RCC 7860 (cell line): ENCODE measurements at places on chromosomes 4 and X.

- DNase-seq, result no peak
These were observed 97.2 kb downstream of the MAB21L2 start for GRCh38 chr4:150679018-150679764.

DNA sequence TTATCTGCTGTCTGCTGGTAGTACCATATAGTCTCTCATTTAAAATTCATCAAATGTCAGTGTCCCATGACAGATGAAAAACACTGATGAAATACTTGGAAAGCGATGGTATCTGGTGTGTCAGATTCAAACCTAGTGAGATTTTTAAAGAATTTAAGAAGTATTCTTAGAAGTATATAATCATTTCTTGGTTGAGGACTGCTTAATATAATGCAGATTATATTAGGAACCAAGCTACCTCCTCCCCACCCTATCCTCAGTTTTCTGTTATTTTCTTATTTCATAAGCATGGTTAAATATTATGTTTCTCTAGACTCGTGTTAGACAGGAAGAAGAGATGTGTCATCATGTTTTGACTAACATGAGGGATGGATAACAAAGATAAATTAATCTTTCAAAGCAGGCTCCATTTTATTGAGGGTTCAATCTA lies 118.5 kb downstream of the GLUD2 start:
- DNase-seq, result no peak

DNA sequence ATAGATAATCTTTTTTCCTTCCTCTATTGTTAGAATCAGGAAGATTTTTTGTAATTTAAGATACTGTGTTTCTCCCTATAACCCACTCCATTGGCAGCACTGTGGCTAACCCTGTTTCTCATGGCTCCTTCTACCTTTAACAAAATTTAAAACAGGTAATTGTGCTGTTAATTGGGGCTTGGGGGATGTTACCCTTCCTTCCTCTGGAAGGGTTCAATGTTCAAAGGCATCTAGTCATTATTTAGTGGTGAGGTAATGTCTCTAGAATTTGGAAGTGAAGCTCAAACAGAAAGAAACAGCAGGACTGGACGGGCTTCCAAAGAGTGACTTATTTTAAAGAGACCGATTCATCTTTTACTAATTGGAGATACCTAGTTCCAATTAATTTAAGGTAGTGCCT lies 166.4 kb downstream of the TRIML1 start:
- DNase-seq, result no peak

DNA sequence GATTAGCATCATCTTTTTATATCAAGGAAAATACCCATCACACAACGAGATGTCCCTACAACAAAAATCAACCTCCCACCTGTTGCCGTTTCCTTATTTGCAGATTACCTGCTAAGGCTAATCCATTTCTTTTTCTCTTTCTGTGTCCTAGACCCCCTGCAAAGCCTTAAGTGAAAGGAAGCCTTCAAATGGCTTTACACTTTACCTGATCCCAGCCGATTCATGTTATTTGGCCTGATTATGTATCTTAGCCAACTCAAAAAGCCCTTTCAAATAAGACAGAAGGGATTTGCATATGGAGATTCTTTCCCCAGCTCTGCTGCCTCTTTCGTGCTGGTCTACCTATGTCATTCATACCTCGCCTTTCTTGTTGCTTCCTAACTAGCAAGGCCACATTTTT lies 14.4 kb downstream of the ABCG2 start:
- DNase-seq, result no peak

DNA sequence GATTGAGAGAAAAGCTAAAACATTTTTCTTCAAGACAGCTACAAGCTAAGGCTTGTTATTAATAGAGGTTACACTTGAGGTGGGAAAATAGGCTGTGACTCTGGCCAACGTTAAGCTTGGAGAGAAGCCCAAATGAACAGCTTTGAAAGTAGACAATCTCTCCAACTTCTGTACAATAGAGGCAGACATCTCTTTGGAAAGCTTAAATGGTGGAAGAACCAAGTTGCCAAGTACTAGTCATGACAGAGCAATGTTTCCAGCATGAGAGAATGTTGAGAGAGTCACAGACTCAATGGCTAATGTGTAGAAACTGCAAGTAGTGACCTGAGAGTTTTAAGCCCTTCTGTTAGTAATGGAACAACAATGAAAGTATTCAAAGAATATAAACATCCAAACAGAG lies 298.1 kb downstream of the INPP4B start:
- no peak for DNase-seq
